Adrenal gland (tissue), 19 donors: ENCODE measurements at places on chromosomes 2 and 18. TPM values are rescaled to one million over a fixed set of nuclear protein-coding genes. Genes with fewer than 3 reads are reported as not detected.

- DNase-seq = no peak
- H3K27ac ChIP-seq = no peak overlapping the region
- H3K36me3 ChIP-seq = no peaks in the 10 kb centered on the region
- H3K4me1 ChIP-seq = no peaks in the 10 kb centered on the region
- no peaks in the 10 kb centered on the region for H3K27me3 ChIP-seq
Observed at GRCh38 chr2:198662905-198663304, 794.8 kb downstream of the SATB2 start.

GRCh38 chr2:7033136-7033960 lies 116.1 kb downstream of the RNF144A start:
- no peak for DNase-seq
- no peaks in the 10 kb centered on the region for H3K36me3 ChIP-seq
- H3K4me1 ChIP-seq = peaks cover 26% of the 10 kb centered on the region
- no peak overlapping the region for H3K27ac ChIP-seq
- no peaks in the 10 kb centered on the region for H3K27me3 ChIP-seq

- H3K4me3 ChIP-seq = no peak overlapping the region
- DNase-seq = peak; percentile 12
- H3K27ac ChIP-seq = no peak overlapping the region
- H3K27me3 ChIP-seq = no peaks in the 10 kb centered on the region
- H3K36me3 ChIP-seq = no peaks in the 10 kb centered on the region
Observed at GRCh38 chr18:79953971-79954651, 2.7 kb upstream of the SLC66A2 start.

GRCh38 chr2:68908392-68908970 lies 37.3 kb upstream of the BMP10 start:
- H3K4me1 ChIP-seq = peaks cover 26% of the 10 kb centered on the region
- H3K4me3 ChIP-seq = no peak overlapping the region
- no peak overlapping the region for H3K27ac ChIP-seq
- no peaks in the 10 kb centered on the region for H3K27me3 ChIP-seq

Gene MYO1B
- total RNA-seq = 12.5 TPM
